NK-92 treated with Interleukin-12 subunit alpha and Interleukin-12 subunit beta, amount 100 ng/mL, for 24 hours (cell line): ENCODE measurements at places on chromosomes 2 and 18.

DNA sequence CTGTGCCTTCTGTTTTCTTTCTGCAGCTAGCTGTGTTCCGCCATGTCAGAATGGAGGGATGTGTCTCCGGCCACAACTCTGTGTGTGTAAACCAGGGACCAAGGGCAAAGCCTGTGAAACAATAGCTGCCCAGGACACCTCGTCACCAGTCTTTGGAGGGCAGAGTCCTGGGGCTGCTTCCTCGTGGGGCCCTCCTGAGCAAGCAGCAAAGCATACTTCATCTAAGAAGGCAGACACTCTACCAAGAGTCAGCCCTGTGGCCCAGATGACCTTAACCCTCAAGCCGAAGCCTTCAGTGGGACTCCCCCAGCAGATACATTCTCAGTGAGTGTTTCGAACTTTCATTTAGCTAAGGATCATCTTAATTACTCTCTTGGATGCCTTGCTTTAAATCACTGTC lies 74.1 kb downstream of the LTBP1 start:
- DNase-seq: no peak

DNA sequence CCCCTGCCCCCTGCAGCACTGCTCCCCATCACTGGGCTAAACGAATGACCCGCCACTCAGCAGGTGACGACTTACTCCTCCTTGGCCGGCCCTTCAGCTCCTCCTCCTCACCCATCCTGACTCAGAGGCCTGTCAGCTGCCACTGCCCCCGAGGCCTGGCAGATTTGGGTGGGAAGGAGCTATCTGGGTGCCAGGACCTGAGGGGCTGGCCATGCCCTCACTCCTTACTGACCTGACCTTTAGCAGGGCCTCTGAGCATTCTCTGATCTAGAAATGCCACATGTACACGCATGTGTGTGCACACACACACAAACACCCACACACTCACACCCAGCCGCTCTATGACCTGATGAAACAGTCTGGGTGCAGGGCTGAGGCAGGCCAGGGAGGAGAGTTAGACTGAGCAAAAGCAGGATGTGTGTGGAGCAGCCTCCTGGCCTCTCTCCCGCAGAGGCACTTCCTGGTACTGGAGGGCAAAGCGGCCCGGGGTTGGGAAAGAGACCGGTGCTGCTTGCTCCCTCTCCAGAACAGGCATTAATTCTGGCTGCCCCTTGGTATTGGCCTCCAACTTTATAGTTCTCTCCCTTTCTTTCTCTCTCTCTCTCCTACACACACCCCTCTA lies 68.0 kb downstream of the ZFP36L2 start:
- peak; percentile 65 for DNase-seq

GRCh38 chr2:27049422-27050280 lies 1.8 kb upstream of the AGBL5 start:
- DNase-seq: peak; percentile 33

DNA sequence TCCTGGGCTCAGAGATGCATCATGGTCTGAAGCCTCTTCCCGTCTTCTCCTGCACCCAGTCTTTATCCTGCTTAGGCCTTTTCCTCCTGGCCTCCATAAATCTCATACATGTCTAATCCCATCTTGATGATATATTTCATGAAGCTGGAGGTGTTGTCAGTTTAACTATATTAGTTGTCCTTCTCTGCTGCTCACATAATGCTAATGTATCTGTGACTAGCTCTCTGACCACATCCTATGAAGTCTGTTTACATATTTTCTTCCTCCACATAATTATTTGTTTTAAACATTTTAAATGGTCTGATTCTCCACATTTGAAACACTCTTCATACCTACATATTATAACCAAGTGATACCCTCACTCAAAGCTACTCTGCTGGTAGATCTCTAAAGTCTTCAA lies 315.2 kb upstream of the RND3 start:
- DNase-seq: no peak

DNA sequence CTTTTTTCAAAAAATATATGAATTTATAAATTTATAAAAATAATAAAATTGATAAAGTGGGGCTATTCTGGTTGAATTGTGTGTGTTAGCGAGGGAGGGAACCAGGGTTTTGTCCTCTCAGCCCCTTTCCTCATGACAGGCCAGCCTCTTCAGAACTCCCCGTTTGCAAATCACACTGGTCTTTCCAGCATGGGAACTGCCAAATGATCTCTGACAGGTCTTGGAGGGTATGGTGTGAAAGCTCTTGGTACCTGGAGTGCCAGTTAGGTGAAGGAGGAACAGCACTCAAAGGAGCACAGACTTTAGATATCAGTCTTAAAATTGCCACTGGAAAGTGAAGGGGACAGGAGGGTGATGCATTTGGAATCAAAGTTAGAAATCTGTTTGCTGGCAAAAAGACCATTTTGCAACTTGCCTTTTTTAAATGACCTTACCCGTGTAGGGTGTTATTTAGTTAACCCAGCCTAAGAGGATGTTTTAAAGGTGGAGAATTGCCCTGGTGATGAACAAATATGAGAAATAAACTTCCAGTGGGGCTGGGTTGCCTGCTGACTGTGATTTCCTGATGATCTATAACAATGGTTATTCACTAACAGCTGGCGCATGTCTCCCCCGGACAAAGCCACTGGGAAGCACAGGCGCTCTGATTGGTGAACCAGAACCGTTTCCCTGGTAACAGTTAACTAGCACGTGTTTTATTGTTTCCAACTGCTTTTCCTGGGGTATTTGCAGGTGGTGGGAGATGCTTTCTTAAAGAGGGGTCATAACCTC lies 85.3 kb upstream of the EFEMP1 start:
- no peak for DNase-seq

- no peak for DNase-seq
Observed at GRCh38 chr2:82089518-82089917, 1785.0 kb upstream of the LRRTM1 start.

DNA sequence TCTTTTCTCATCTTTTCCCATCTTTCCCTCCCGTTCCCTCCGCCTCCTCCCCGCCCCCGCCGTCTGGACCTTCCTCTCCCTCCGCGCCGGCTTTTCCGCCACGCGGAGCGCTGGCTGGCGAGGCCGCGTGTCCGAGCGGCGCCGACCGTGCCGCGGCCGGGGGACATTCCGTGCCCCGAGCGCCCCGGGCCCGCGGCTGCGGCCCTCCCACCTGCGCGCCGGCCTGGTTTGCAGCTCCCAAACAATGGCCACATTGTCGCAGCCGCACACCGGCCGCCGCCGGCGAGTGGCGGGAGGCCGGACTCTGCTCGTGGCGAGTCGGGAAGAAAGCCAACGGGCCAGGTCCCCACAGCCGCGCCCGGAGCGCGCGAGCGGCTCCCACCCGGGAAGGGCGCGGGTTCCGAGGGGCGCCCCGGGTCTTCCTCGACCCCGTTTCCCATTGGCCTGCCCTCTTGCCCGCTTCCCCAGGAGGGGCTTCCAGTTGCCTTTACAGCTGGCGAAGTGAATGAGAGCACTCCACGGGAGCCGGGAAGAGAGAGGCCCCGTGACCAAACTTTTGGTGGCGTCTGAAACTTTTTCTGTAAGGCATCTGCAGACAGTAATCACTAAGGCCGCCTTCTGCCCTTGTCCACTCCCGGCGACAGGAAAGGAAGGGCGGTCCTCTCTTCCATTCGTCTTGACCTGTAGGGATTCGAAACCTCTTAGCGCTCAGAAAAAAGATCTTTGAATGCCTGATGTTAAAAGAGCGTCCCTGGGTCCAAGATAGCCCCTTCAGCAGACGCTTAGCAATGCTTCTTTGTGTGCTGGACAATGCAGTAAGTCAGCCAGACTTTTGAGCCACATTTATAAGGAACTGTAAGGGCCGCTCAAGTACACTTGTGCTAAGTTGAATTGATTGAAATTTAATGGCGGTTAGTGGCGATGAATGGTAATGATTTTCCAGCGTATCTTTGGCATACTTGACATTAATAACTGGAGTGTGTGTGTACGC lies 6.2 kb downstream of the GLI2 start:
- no peak for DNase-seq

GRCh38 chr2:97645112-97645694 lies 659 bp upstream of the COX5B start:
- DNase-seq: peak; percentile 48

GRCh38 chr2:60558536-60558935 lies 5.1 kb upstream of the BCL11A start:
- no peak for DNase-seq

DNA sequence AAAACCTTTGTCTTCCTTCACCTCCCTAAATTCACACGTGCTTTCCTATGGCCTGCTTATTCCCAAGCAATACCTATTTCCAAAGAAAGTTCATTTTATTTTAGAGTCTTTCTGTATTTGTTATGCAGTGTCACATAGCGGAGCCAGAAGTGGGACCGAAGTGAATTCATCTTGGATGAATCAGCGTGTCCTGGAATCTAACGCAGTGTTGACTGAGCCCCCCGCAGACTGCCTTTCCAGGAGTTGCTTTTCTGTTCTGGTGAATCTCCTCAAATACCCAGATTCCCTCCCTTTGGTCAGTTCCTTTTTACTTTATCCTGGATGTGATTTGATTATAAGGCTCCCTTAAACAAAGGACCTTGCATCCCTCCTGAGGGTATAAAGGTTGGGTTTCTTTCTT lies 10.8 kb downstream of the ALPP start:
- DNase-seq: no peak

DNA sequence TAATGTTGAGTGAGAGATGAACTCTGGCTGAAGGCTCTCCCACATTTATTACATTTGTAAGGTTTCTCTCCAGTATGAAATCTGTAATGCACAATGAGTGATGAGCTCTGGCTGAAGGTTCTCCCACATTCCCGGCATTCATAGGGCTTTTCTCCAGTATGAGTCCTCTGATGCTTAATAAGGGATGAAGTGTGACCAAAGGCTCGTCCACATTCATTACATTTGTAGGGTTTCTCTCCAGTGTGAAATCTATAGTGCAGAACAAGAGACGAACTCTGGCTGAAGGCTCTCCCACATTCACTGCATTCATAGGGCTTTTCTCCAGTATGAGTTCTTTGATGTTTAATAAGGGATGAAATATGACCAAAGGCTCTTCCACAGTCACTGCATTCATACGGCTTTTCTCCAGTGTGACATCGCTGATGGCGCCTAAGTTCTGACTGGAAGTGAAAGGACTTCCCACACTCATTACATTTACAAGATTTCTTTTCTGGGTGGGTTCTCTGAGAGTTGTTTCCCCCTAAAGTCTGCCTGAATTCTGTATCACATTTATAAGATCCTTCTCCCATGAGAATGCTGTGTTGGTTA lies 10.2 kb downstream of the ZNF514 start:
- no peak for DNase-seq

DNA sequence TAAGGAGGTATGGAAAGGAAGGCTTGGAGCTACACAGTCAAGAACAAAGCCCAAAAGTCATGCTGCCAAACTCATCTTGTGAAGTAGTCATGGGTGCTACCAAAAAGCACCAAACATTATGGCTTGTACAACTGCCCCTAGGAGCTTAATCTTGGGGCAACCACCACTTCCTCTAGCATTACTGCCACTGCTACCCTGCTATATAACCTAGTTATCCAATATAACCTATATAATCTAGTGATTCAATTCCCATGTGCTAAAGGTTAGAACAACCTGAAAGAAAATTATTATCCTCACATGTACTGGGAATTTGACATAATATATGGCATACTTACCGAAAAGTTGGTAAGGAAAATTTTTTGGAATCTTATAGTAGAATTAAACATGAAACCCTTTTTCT lies 102.6 kb upstream of the RBBP8 start:
- no peak for DNase-seq

- DNase-seq: peak; percentile 5
Observed at GRCh38 chr2:177906041-177906718, 166.4 kb downstream of the PDE11A start.

DNA sequence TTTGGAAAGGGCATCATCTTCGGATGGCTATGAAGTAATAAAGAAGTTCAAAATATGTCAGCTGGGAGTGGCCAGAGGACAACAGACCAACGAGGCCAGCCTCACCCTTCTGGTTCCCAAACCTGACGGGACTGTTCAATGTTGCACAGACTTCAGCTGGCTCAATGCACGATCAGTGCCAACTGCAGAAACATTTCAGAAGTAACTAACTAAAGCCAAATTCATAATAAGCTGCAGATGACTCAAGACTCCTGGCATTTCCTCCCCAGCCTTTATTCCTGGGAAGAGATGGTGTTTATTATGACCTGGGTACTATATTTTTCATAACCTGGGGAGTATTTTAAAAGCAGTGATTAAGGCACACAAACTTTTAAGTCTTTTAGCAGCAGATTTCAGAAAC lies 3.8 kb upstream of the ATP6V1C2 start:
- no peak for DNase-seq

GRCh38 chr2:197311421-197312033 lies 947 bp upstream of the ANKRD44 start:
- no peak for DNase-seq

DNA sequence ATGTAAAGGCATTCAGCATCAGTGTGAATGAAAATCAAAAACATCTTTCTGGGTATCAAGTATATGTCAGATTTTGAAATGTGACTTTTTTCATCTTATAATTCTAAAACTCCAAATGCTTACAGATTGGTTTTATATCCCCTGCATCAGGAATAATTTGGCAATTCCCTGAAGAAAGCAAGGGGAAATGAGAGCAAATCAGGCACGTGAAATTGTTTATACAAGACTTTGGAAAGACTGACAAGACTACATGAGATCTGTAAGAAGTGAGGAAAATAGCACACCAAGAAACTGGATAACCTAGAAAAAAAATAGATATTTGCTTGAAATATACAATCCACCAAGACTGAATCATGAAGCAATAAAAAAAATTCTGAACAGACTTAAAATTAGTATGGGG lies 13.8 kb downstream of the COL6A3 start:
- DNase-seq: no peak

DNA sequence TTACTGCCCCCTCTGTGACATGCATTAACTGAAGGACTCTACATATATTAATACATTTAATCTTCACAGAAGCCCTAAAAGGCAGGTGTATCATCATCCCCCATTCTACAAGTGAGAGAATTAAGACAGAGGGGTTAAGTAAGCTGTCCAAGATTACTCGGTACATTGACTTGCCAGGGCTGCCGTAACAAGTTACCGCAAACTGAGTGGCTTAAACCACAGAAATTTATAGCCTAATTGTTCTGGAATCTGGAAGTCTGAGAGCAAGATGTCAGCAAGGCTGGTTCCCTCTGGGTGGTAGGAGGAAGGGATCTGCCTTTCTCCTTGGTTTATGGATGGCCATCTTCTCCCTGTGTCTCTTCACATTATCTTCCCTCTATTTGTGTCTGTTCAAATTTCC lies 605.5 kb downstream of the EPHA4 start:
- no peak for DNase-seq
